ENCODE measurements at places on chromosomes 4 and X. TPM values are rescaled to one million over a fixed set of nuclear protein-coding genes. Genes with fewer than 3 reads are reported as not detected.

- no peak for DNase-seq
Observed at GRCh38 chr4:70992391-70992881, 1.0 kb upstream of the DCK start.

PNMA3 gene
- 7.8 TPM for total RNA-seq

GRCh38 chrX:107102980-107103379, 15.6 kb downstream of the RBM41 start:
- DNase-seq: no peak

- no peak for DNase-seq
Observed at GRCh38 chr4:186351668-186352194, 85.7 kb downstream of the F11 start.

DNA sequence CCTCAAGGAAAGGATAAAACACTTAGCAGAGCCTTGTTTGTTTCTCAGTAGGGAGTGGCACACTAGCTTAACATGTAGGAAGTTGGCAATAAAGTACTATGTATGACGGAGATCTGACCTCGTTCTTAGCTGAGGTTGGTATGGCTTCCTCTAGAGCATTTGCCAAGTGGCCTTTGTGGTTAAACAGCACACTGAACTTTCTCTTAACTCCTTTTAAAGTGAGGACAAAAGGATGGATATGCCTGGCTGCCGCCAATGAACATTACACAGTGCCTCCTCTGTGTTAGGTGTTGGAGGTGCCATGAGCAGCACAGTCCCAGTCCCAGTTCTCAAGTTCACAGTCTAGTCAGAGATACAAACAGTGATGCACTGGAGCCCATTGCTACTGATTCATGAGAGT, 54.4 kb downstream of the VGLL1 start:
- DNase-seq: no peak

DNA sequence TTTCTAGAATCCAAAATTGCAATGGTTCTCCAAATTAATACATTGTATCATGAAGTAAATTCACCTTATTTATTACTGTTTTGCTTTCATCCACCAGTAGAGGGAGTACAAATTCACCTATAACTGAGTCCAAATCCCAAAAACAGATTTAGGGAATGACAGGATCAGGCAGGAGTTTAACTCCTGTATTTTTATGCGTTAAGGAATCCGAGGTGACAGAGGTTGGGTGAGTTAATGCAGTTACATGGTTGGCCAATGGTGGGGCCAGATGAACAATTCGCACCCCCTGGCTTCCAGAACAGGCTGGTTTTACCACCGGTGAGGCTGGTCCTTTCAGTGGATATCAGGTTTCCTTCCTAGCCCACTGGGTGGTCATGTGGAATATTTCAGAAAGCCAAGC, 82.4 kb downstream of the MTNR1A start:
- no peak for DNase-seq
